ENCODE measurements at places on chromosomes 12 and 14.

DNA sequence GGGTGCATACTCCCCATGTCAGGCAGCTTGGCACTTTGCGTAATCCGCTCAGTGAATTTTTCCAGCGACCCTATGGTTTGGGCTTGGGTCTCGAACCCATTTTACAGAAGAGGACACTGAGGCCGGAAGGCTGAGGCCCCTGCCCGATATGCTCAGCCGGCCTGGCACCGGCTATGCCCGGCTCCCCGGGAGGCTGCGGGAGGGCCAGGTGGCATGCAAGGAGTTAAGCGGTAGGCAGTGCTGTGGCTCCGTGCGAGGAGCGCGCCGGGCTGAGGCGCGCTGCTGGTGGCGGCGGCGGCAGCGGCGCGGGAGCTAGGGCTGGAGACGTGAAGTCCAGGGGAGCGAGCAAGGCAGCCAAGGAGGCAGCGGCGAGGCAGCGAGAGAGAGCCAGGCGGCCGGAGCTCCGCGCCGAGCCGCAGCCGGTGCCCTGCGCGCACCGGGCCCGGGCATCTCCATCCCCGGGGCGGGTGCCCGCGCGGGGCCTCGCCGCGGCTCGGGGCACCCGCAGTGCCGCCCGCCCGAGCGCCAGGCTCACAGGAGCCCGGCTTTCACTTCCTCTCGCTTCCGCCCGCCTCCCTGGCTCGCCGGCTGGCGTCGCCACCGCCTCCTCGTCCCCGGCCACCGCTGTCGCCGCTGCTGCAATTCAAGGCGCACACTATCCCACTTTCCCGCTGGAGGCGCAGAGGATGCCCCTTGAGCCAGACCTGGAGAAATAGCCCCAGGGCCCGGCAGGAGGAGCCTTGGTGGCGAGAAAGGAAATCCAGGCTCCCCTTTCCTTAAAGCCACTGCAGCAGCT lies at the start of gene WSCD2:
Gene WSCD2, plus strand, starts transcription at position 272 of the 796 bp plus-strand sequence. CDS start 66,545 bp downstream, outside the sequence.
- DNase-seq = peak; percentile 96

DNA sequence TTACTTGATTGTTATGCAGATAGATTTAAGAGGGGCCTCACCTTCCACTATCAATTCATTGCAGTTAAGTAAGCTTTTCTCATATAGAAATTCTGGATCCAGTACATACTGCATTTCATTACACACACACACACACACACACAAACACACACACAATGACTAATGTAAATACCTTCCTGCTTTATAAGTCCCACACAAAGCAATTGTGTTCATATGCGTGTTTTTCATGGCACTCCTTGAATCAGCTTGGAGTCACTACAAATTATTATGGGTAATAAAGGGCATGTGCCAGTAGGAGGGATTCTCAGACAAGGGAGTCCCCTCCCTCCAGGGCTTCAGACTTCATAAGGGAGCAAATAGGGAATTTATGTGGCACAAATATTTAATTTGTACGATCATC lies 4.5 kb downstream of the MIPOL1 start:
- DNase-seq = no peak

GRCh38 chr14:81449114-81449513 lies 49.0 kb upstream of the STON2 start:
- DNase-seq = no peak

DNA sequence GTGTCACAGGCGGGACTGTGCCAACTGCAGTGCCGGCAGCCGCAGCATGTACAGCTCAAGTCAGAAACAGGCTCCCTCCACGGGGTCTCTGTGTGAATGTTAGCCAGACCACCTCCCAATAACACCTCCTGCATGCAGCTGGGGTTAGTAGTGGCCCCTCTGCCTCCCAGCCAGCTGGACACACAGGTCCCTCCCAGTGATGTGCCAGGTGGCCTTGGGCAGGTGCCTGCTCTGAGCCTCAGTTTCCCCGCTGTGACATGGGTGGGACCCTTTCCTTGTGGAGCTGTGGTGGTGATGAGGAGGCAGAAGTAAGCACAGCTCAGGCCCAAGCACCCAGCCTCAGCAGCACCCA lies 139.9 kb downstream of the ADGRD1 start:
- peak; percentile 44 for DNase-seq

DNA sequence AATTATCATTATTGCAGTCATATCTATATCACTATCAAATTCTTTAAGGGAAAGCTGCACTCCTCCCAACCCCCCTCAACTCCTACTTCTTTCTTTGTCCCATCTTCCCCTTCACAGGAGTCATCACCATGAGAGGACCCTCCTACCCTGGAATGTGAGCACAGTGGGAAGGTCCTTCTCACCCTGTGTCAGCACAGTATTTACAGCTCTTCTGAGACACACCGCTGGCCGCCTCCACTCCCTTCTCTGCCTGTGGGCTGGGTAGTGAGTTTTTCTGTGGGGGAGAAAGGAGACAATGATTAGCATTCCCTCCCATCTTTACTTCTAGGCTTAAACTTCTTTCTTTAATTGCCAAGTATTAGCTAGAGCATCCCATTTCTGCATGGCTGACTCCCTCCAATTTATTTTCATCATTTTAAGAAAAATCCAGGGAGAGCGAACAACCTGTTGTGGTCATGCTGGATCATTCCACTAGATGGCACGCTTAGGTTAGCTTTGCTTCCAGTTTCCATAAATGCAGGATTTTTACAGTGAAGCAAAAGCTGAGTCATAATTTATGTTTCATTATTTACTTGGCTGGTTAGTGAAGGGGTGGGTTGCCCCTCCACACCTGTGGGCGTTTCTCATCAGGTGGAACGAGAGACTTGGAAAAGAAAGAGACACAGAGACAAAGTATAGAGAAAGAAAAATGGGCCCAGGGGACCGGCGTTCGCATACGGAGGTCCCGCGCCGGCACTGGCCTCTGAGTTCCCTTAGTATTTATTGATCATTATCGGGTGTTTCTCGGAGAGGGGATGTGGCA lies 188.5 kb downstream of the ALX1 start:
- DNase-seq = peak; percentile 55
